Nucleus accumbens (tissue), 56 donors: ENCODE measurements at places on chromosomes 3 and 15.

GRCh38 chr3:141557961-141558706 lies 71.3 kb downstream of the RASA2 start:
- no peak for DNase-seq

DNA sequence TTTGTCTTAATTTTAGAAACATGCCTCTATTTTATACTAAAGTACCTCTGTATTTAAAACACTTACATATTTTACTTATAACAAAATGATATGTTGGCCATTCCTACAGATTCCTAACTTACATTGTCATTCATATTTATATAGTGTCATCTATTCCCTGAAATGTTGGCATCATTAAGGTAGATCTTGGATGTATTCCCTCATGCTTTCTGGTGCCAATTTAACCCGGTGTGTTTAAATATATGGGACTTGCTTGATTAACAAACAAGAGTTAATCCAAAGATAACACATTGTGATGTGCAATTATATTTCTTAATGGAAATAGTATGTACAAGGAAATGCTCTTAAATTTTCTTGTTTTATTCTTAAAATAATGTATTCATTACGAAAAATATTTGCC lies 352.3 kb downstream of the NAALADL2 start:
- DNase-seq: no peak

DNA sequence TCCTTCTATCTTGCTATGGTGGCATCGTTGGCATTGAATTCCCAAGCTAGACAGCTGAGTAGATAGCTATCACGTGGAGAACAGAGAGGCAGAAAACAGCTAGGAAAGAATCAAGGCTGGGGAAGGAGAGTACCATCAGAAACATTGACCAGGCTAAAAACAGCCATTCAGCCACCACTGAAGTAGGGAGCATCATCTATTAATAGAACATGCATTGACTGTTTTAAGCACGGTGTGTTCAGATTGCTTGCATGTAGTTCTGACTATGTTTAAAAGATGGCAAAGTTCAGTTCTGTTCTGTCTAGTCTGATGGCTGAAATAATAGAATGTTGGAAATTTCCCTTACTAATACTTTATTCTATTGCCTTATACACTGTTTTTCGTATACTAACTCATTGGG lies 413.0 kb downstream of the GABRB3 start:
- DNase-seq: no peak

DNA sequence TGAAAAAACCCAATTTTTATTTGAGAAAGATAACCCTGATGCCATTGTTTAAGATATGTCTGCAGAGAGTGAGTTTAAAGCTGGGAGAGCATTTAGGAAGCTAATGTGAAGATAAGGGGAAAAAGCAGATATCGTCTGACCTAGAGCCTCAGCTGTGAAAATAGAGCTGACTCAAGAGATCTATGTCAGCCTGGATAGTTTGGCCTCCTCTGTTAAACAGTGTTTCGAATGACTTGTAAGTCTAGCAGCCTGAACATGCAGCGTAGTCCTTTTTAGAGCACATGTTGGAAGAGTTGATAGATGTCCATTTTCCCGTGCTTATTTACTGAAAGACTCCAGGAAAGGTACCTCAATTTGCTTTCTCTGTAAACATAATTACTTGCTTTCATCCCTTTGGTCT lies 48.1 kb downstream of the ALCAM start:
- no peak for DNase-seq

GRCh38 chr3:183158113-183158512 lies 4.4 kb downstream of the LAMP3 start:
- no peak for DNase-seq

- DNase-seq: no peak
Observed at GRCh38 chr3:63972987-63973386, 50.3 kb downstream of the PSMD6 start.

GRCh38 chr15:80186597-80186996 lies 33.8 kb downstream of the FAH start:
- no peak for DNase-seq

- no peak for DNase-seq
Observed at GRCh38 chr15:96882121-96882772, 551.7 kb downstream of the NR2F2 start.

DNA sequence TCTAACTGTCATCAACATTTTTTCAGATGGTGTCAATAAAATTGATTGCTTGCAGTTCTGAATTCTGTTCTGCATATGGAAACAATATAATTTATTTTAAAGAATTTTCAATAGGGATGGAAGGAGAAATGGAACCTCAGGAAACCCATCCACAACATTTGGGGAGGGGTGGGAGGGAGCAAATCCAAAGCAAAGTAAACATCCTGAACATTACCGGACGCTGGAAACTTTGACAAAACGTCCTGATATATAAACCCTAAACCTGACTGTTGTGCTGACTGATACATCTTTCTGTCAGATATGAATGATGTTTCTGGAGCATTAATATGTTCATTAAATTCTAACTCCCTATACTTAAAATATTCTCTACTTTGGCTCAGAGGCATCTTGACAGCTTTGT lies 479.0 kb downstream of the FOXP1 start:
- DNase-seq: no peak
